HepG2 (cell line): ENCODE measurements at places on chromosomes 4 and X. TPM values are rescaled to one million over a fixed set of nuclear protein-coding genes. Genes with fewer than 3 reads are reported as not detected.
A peak's percentile ranks its signal among the peaks of the same experiment; 100 is the strongest.

Gene GABRQ
- not detected in 2 replicates for polyA plus RNA-seq

Gene TLR3
- 0.20 and 0.38 TPM in 2 replicates for polyA plus RNA-seq

Gene NHS
- polyA plus RNA-seq, result 0.01 TPM in 1 of 2 replicates, not detected in the other

Gene NMU
- polyA plus RNA-seq, result not detected in 2 replicates

Gene STIM2
- polyA plus RNA-seq, result 19.4 and 22.3 TPM in 2 replicates

Gene DHX15
- 77.2 and 92.9 TPM in 2 replicates for polyA plus RNA-seq

Gene NPY1R
- not detected in 2 replicates for polyA plus RNA-seq

Gene HERC5
- 0.08 and 0.13 TPM in 2 replicates for polyA plus RNA-seq

Gene AMTN
- polyA plus RNA-seq, result not detected in 2 replicates

Gene USP11
- polyA plus RNA-seq, result 31.7 and 38.8 TPM in 2 replicates

Gene GDPD2
- polyA plus RNA-seq, result 0.08 TPM in 1 of 2 replicates, not detected in the other

Gene CTAG1A
- polyA plus RNA-seq, result not detected in 2 replicates

Gene MTHFD2L
- polyA plus RNA-seq, result 8.0 and 10.5 TPM in 2 replicates

- H3K4me1 ChIP-seq, result peaks cover 46% of the 10 kb centered on the region
- H3K27me3 ChIP-seq, result no peaks in the 10 kb centered on the region
- no peak for DNase-seq
- H3K36me3 ChIP-seq, result no peaks in the 10 kb centered on the region
Measured at GRCh38 chr4:15676899-15677298, 4.7 kb upstream of the FAM200B start.

DNA sequence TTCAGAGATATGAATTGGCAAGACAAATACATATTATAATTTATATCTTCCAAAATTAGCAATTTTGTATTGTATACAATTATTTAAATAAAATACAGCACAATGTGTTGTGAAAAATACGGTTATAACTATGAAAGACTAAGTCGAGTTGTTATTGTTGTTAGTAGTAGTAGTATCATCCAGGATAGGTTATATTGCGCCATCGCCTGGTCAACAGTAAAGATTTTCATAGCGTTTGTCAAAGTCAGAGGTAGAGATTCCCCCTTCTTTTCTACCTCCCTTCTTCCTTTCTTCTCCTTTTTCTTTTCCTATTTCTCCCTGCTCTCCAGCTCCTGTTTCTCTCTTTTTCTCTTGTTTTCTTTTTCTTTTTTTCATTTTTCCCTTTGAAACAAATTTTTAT is 499.1 kb upstream of the EPHA5 start:
- no peaks in the 10 kb centered on the region for H3K4me1 ChIP-seq
- H3K27me3 ChIP-seq, result no peaks in the 10 kb centered on the region; the same call in 1 of the 2 replicates
- DNase-seq, result peak; percentile 11
- no peaks in the 10 kb centered on the region for H3K36me3 ChIP-seq

GRCh38 chrX:85922821-85923220 is 124.5 kb downstream of the CHM start:
- H3K4me3 ChIP-seq, result no peak overlapping the region
- DNase-seq, result no peak
- no peak overlapping the region for H3K27ac ChIP-seq
- no peaks in the 10 kb centered on the region for H3K27me3 ChIP-seq
- no peaks in the 10 kb centered on the region for H3K36me3 ChIP-seq

DNA sequence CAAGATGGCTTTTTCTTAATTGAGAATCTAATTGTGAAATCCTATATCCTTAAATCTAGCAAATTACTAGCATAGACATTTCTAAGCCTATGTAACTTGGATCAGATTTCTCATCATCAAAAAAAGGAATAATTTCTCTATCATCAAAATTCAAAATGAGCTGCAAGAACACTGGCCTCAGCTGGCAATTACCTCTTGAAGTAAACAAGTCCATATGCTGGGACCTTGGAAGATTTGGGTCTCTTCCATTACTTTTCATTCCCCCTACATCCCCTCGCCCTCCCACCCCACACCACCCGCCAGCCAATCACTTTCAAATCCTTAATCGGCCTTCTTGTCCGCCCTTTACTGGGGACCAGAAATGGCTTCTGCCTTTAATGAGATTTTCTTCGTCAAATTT is 23.3 kb upstream of the MBTPS2 start:
- H3K4me3 ChIP-seq, result no peak overlapping the region
- peaks cover 24% of the 10 kb centered on the region for H3K4me1 ChIP-seq
- DNase-seq, result no peak
- no peaks in the 10 kb centered on the region for H3K27me3 ChIP-seq
- H3K27ac ChIP-seq, result no peak overlapping the region

GRCh38 chrX:18871161-18871890 is 112.6 kb downstream of the PHKA2 start:
- no peak for DNase-seq
- H3K4me1 ChIP-seq, result no peaks in the 10 kb centered on the region
- H3K36me3 ChIP-seq, result no peaks in the 10 kb centered on the region

- no peaks in the 10 kb centered on the region for H3K27me3 ChIP-seq
- DNase-seq, result peak; percentile 33
- H3K4me1 ChIP-seq, result peaks cover 37% of the 10 kb centered on the region
- H3K36me3 ChIP-seq, result no peaks in the 10 kb centered on the region
Measured at GRCh38 chr4:138113819-138114400, 128.2 kb downstream of the SLC7A11 start.

DNA sequence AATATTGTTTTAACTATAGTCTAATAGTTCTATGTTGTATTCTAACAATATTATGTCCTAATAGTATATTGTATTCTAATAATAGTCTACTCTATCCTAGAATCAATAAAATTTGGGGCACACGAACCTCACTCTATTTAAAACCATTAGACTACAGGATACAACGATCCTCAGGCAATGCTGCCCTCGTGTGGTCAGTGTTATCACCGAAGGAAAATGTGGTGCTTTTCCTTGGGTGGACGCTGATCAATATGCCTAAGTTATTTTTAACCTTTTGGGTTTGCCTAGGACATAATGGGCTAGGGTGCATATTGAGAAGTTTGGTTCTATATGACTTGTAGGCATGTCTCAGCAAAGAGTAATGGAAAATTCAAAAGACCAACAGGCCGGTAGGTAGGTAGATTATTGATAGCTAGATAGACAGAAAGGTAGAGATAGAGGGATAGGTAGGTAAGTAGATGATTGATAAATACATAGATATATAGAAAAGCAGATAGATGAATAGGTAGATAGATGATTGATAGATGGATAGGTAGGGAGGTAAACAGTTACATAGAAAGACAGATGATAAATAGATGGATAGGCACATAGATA is 75.1 kb downstream of the PRKX start:
- no peaks in the 10 kb centered on the region for H3K36me3 ChIP-seq
- DNase-seq, result peak; percentile 11
- no peaks in the 10 kb centered on the region; the same call in 1 of the 2 replicates for H3K27me3 ChIP-seq
- H3K27ac ChIP-seq, result no peak overlapping the region
- no peaks in the 10 kb centered on the region for H3K4me1 ChIP-seq
- no peak overlapping the region for H3K4me3 ChIP-seq

DNA sequence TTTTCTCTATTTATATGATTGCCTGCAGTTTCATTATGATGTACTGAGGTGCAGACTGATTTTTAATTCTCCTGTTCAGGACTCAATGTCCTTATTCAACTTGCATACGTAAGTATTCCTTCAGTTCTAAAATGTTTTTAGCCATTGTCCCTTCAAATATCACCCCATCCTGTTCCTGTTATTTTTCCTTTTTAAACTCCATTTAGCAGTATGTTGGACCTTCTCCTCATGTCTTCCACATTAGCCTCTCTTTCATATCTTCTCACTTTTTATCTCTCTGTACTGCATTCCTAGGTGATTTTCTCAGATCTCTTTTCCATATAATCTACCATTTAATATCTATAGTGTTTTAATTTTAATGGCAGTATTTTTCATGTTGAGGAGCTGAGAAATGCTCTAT is 317.7 kb downstream of the NR3C2 start:
- no peaks in the 10 kb centered on the region for H3K27me3 ChIP-seq
- H3K4me3 ChIP-seq, result no peak overlapping the region
- H3K36me3 ChIP-seq, result no peaks in the 10 kb centered on the region
- no peak for DNase-seq

DNA sequence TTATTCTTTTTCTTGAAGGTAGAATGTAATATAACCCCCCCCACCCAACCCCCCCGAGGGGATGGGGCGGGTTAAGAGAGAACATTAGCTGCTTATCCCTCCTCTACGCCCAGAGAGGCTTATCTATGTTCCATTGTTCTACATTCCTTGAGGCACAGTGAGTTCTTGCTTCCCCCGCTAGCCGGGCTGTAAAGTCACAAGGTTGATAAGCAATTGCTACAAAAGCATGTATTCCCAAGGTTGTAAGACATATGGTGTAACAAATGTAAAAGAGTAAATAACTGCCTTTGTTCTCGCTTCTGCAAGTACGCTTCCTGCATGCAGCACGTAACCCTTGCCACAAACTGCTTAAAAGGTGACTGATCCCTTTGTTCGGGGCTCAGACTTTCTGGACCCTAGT is 8.2 kb downstream of the DCAF8L2 start:
- H3K27ac ChIP-seq, result no peak overlapping the region
- H3K4me3 ChIP-seq, result no peak overlapping the region
- H3K4me1 ChIP-seq, result no peaks in the 10 kb centered on the region
- H3K36me3 ChIP-seq, result no peaks in the 10 kb centered on the region
- no peaks in the 10 kb centered on the region for H3K27me3 ChIP-seq

DNA sequence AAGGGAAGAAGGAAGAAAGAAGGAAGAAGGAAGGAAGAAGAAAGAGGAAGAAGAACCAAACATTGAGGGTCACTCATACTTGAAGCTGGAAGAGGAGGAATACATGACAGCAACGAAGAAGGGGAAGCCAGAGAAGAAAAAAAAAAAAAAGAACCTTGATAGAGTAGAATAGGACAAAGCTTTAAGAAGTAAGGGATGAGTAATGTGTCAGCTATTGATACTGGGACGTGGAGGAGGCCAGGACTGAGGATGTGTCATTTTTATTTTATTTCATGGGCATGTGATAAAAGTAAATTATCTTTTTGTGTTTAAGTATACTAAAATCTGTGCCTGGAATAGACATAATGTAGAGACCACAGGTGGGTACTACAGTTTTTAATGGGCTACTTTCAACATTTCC is 6.4 kb downstream of the EDA2R start:
- H3K4me1 ChIP-seq, result peaks cover 28% of the 10 kb centered on the region
- H3K4me3 ChIP-seq, result no peak overlapping the region
- H3K27ac ChIP-seq, result no peak overlapping the region
- H3K27me3 ChIP-seq, result no peaks in the 10 kb centered on the region

GRCh38 chr4:77225022-77225421 is 68.0 kb downstream of the CCNG2 start:
- H3K27me3 ChIP-seq, result 0 out of 3 replicates have a peak, but pooled peaks cover 4% of the 10 kb centered on the region
- H3K4me1 ChIP-seq, result no peaks in the 10 kb centered on the region
- H3K4me3 ChIP-seq, result no peak overlapping the region
- no peak for DNase-seq
- H3K36me3 ChIP-seq, result no peaks in the 10 kb centered on the region

- DNase-seq, result peak; percentile 7
- no peaks in the 10 kb centered on the region for H3K36me3 ChIP-seq
- no peak overlapping the region for H3K27ac ChIP-seq
- H3K27me3 ChIP-seq, result no peaks in the 10 kb centered on the region; the same call in 1 of the 2 replicates
- peak overlapping the region; percentile 31 for H3K4me3 ChIP-seq
- H3K4me1 ChIP-seq, result peaks cover 25% of the 10 kb centered on the region
Measured at GRCh38 chr4:85929961-85930665, 429.7 kb downstream of the MAPK10 start.

- H3K36me3 ChIP-seq, result no peaks in the 10 kb centered on the region
- no peaks in the 10 kb centered on the region for H3K4me1 ChIP-seq
- no peaks in the 10 kb centered on the region for H3K27me3 ChIP-seq
- no peak overlapping the region for H3K4me3 ChIP-seq
- DNase-seq, result peak; percentile 55
Measured at GRCh38 chr4:83252782-83253405, 31.7 kb downstream of the COQ2 start.

- no peak for DNase-seq
- no peak overlapping the region for H3K27ac ChIP-seq
- no peaks in the 10 kb centered on the region for H3K36me3 ChIP-seq
- peaks cover 11% of the 10 kb centered on the region; the same call in 1 of the 2 replicates for H3K4me1 ChIP-seq
- H3K27me3 ChIP-seq, result no peaks in the 10 kb centered on the region
Measured at GRCh38 chr4:163603257-163603656, 108.8 kb downstream of the TMA16 start.

DNA sequence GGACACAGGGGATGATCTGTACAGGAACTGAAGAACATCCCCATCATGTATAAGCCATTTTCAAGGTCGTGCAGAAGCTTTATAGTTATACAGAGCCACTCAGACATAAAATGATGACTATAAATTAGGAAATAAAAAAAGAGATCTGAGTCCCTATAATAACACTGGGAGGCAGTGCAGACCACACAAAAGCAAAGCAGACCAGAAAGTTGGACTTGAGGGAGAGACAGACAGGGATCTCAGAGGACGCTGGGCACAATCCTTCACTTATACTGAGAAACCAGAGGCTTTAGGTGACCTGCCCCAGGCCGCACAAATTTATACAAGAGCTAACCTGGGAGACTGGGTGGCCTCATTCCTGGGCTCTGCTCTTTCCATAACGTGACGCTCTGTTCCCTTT is 70.5 kb downstream of the HADH start:
- no peak overlapping the region for H3K27ac ChIP-seq
- DNase-seq, result peak; percentile 2
- H3K4me3 ChIP-seq, result no peak overlapping the region
- H3K4me1 ChIP-seq, result peaks cover 8% of the 10 kb centered on the region; the same call in 1 of the 2 replicates
- no peaks in the 10 kb centered on the region for H3K36me3 ChIP-seq

DNA sequence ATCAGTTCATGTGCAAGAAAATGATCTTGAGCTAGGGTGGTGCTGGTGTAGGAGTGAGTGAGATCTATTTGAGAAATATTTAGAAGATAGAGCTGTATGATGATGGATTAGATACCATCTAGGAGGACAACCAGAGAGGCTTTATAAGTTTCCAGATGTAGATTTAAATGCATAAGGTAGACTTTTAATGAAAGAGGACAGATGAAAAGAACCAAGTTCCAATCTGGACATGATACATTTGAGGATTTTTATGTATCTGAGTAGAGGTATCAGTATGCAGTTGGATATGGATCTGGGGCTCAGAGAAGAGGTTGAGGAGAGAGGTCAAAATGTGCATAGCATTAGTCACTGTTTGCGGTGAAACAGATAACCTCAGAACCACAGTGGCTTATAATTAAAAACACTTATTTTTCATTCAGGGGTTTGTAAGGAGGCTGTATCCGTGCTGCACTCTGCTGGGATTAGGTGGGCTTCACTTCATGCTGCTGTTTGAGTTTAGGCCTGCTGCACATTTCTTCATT is 348.7 kb downstream of the BMPR1B start:
- H3K36me3 ChIP-seq, result no peaks in the 10 kb centered on the region
- H3K27me3 ChIP-seq, result no peaks in the 10 kb centered on the region
- H3K27ac ChIP-seq, result no peak overlapping the region
- no peak for DNase-seq
- H3K4me1 ChIP-seq, result no peaks in the 10 kb centered on the region
- no peak overlapping the region for H3K4me3 ChIP-seq
